ENCODE measurements at places on chromosomes 7 and 10.

GRCh38 chr10:86828145-86828544 is 71.7 kb downstream of the BMPR1A start:
- DNase-seq = no peak

DNA sequence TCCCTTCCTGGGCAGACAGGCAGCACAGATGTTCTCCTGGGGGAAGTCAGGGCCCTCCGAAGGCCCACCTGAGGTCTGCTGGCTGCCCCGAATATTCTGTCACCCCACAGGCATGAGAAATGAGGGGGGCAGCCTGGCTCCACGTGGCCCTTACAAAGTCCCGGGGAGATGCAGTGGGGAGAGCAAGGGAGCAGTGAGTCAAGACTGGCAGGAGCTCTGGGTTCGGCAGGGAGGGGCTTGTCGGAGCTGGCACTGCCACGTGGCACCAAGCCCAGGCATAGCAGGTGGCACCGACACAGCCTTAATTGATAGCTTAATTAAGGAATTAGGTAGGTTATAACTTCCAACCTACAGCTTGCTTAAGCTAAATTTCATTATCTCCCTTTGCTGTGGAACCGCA is 163.9 kb downstream of the USP6NL start:
- DNase-seq = no peak

- no peak for DNase-seq
Observed at GRCh38 chr7:74000489-74001149, 27.4 kb upstream of the ELN start.

DNA sequence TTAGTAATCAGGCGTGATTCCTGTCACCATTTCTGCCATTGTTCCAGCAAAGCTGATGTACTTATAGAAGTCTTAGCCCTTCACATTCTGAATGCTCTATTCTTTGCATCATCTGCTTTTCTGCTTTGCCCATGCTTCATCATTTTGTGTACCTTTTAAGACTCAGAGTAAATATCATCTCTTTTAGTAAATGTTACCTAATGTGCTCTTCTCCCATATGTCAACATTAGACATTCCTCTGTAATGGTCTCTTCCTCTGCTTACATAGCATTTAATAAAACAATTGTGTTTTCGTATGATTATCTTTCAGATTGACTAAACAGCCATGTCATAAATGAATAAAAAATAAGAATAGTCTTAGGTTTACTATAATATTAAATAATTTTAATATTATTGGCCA is 719.6 kb upstream of the GRM3 start:
- no peak for DNase-seq

DNA sequence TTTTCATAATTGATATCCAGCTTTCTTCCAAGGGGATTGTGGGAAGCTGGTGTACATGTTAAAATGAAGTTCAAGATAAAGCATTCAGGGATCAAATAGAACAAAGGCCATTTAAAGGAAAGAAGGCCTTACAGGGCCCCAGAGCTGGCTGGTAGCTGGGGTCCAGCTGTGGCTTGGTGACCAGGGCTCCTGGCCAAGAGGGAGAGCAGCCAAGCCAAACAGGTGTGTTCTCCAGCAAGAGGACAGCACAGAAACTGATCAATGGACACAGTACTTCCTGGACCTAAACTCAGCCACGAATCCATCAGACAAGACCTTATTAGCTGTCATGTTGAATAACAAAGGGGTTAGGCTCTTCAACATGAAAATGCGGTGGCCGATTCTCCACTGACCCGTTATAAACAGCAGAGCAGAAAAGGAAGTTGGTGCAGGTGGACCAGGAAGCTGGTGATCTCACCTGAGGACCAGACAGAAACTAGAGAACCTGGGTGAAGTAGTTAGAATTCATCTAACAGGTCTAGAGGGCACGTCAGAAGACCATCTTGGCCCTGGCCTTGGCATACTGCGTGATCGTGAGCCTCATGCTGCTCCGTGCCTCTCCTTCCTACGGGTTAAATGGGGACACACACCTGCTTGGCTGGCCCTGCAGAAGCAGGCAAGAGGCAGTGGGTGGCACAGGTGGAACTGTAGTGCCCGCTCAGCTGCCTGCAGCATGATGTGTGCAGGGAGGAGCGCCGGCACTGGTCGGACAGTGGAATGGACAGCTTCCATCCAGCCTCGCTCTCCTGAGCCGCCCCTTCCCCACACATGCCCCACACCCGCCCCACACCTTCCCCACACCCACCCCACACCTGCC is 53.8 kb downstream of the PARP12 start:
- DNase-seq = no peak

DNA sequence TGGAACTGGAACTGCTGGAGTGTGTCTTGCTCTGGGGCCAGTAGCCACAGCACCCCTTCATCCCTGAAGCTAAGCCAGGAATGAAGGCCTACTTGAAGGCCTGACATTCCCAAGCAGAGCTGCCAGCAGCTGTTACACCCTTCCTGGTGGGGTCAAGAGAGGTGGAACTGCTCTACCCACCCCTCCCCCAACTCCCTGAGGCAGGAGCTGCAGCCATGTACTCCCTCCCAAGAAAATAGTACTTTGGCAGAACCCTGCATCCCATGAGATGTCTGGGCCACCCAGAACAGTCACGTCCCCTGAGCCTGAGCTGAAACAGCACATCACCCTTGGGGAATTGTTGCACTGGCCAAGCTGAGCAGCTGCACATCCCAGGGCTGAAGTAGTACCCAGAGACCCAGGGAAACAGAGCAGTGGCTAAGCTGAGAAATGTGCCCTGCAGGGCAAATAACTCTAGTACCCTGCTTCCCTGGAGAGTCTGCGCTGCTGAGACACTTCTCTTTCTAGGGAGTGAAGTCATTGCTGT is 63.4 kb upstream of the PLA2G12B start:
- no peak for DNase-seq

Data from T-cell (primary cell).